ENCODE measurements at places on chromosomes 12 and 14. TPM values are rescaled to one million over a fixed set of nuclear protein-coding genes. Genes with fewer than 3 reads are reported as not detected.
A peak's percentile ranks its signal among the peaks of the same experiment; 100 is the strongest.

ZDHHC22 gene
- 0.13 TPM for total RNA-seq

CBLN3 gene
- 5.5 TPM for total RNA-seq

VAMP1 gene
- total RNA-seq, result 6.1 TPM

PLEKHH1 gene
- total RNA-seq, result 0.65 TPM

CLEC2B gene
- not detected for total RNA-seq

KLRC3 gene
- not detected for total RNA-seq

DNA sequence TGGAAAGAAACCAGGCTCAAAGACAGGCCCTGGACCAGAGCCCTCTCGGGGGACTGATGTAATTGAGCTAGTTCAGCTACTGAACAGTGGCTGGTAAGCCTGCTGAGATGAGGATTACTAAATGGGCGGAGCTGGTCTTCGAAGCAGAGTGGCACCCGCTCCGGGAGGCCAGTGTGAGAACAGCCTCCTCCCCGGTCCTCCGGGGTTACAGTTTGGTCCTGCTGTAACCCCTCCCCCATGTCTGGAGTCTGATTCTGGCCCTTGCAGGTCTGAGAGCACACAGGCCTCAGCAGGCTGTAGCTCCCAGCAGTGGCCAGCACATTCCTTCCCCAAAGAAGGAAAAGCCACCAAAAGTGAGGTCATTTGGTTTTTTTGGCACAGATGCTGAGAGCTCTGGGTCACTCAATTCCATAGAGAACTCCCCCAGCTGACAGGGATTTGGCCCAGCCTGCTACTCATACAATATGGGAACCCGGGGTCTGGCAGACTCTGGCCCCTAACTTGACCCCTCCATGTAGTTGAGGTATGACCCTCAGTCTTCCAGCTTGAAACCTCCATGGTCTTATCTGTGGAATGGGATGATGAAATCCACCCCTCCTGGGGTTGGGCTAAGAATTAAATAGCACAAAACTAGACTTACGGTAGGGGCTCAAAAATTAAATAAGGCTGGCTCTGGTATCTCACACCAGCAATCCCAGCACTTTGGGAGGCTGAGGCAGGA lies 39.0 kb downstream of the ACTN1 start:
- peaks cover 18% of the 10 kb centered on the region for H3K36me3 ChIP-seq
- DNase-seq, result peak; percentile 98
- no peaks in the 10 kb centered on the region for H3K27me3 ChIP-seq
- H3K4me1 ChIP-seq, result peaks cover 100% of the 10 kb centered on the region

DNA sequence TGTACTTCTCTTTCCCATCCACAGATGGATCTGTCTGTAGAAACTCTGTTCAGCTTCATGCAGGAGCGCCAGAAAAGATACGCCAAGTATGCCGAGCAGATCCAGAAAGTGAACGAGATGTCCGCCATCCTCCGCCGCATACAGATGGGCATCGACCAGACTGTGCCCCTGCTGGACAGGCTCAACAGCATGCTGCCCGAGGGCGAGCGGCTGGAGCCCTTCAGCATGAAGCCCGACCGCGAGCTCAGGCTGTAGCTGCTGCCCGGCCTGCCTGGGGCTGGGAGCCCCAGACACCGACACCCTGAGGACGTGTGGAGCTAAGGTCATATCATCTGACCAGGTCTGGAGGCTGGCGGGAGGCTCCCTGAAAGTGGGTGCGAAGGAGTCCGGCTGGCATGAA lies 97.1 kb downstream of the DUSP16 start:
- peaks cover 5% of the 10 kb centered on the region for H3K36me3 ChIP-seq
- DNase-seq, result no peak
- H3K4me1 ChIP-seq, result peaks cover 6% of the 10 kb centered on the region
- no peaks in the 10 kb centered on the region for H3K27me3 ChIP-seq
- no peak overlapping the region for H3K4me3 ChIP-seq
- no peak overlapping the region for H3K27ac ChIP-seq

DNA sequence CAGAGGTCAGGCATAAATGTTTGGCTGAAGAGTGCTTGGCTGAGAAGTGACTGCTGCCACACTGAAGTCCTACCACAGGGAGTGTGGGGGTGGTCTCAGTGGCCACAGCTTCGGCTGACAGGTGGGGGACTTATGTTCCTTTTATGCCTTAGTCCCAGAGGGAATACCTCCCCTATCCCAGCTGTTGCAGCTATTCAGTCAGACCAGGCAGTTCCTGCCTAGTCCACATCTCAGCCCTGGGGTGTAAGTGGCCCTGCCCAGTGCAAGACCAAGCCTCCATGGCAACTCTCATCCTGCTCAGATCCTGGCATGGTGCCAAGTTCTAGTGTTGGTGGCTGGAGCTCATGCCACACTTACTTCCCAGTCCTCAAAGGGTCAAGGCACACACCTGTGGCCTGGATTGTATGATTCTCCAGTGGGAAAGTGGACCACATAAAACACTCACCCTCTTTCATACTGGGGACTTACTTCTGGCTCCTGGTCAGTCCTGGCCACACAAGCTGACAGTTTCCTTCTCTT lies 161.3 kb upstream of the CAND1 start:
- peaks cover 6% of the 10 kb centered on the region for H3K36me3 ChIP-seq
- no peak for DNase-seq
- no peak overlapping the region for H3K27ac ChIP-seq
- no peak overlapping the region for H3K4me3 ChIP-seq
- H3K27me3 ChIP-seq, result peaks cover 8% of the 10 kb centered on the region

GRCh38 chr12:114835031-114835430 lies 151.1 kb upstream of the TBX3 start:
- H3K36me3 ChIP-seq, result no peaks in the 10 kb centered on the region
- no peak overlapping the region for H3K4me3 ChIP-seq

GRCh38 chr12:45794422-45794821 lies 64.9 kb downstream of the ARID2 start:
- no peaks in the 10 kb centered on the region for H3K27me3 ChIP-seq
- H3K4me3 ChIP-seq, result no peak overlapping the region
- DNase-seq, result no peak
- no peak overlapping the region for H3K27ac ChIP-seq
- H3K4me1 ChIP-seq, result peaks cover 6% of the 10 kb centered on the region
- no peaks in the 10 kb centered on the region for H3K36me3 ChIP-seq

GRCh38 chr14:69088586-69088985 lies 64.3 kb downstream of the DCAF5 start:
- no peaks in the 10 kb centered on the region for H3K27me3 ChIP-seq
- H3K36me3 ChIP-seq, result peaks cover 10% of the 10 kb centered on the region
- H3K4me3 ChIP-seq, result no peak overlapping the region
- no peak for DNase-seq
- peak overlapping the region; percentile 89 for H3K27ac ChIP-seq
- peaks cover 82% of the 10 kb centered on the region for H3K4me1 ChIP-seq

DNA sequence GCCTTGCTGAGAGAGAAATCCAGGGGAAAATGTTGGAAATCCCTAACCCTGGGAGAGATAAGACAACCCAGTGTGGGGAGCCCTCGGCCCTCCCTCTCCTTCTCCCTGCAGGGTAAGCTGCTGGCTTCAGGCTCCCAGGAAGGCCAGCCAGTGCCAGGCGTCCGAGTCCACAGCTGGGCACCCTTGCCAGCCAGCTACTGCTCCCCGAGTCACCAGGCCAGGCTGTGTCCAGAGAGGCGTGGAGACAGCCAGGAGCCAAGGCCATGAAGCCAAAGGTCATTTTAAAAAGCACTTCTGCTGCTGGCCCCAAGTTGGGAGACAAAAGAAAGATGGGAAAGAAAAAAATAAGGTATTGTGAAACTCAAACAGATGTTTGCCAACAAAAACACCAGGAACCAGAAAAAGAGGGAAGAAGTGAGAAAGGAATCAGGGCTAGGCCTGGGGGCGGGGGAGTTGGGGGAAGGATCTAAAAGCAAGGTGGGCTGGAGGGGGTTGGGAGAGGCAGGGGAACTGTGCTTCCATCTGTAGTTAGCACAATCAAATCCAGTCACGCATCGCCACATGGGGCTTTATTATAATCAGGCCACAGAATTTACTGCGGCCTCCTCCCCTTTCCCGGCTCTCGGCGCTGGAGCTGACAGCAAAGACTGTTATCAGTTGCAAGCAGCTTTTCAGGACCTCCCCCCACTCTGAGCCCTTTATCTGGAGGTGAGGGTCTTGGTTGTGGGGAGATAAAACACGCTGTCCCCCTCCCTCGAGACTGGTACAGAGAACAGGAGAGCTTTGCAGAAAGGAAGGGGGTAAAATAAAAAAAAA lies 33.5 kb downstream of the RBM19 start:
- no peak overlapping the region for H3K27ac ChIP-seq
- peaks cover 6% of the 10 kb centered on the region for H3K4me1 ChIP-seq
- H3K36me3 ChIP-seq, result peaks cover 23% of the 10 kb centered on the region
- no peak overlapping the region for H3K4me3 ChIP-seq

GRCh38 chr14:52987042-52987441 lies 36.2 kb upstream of the FERMT2 start:
- H3K4me3 ChIP-seq, result no peak overlapping the region
- H3K27ac ChIP-seq, result no peak overlapping the region
- H3K27me3 ChIP-seq, result no peaks in the 10 kb centered on the region
- H3K36me3 ChIP-seq, result no peaks in the 10 kb centered on the region
- H3K4me1 ChIP-seq, result no peaks in the 10 kb centered on the region

- peaks cover 5% of the 10 kb centered on the region for H3K36me3 ChIP-seq
- DNase-seq, result no peak
- peak overlapping the region; percentile 59 for H3K27ac ChIP-seq
- peaks cover 57% of the 10 kb centered on the region for H3K4me1 ChIP-seq
- H3K27me3 ChIP-seq, result no peaks in the 10 kb centered on the region
Observed at GRCh38 chr12:65885312-65885711, 61.0 kb downstream of the HMGA2 start.

DNA sequence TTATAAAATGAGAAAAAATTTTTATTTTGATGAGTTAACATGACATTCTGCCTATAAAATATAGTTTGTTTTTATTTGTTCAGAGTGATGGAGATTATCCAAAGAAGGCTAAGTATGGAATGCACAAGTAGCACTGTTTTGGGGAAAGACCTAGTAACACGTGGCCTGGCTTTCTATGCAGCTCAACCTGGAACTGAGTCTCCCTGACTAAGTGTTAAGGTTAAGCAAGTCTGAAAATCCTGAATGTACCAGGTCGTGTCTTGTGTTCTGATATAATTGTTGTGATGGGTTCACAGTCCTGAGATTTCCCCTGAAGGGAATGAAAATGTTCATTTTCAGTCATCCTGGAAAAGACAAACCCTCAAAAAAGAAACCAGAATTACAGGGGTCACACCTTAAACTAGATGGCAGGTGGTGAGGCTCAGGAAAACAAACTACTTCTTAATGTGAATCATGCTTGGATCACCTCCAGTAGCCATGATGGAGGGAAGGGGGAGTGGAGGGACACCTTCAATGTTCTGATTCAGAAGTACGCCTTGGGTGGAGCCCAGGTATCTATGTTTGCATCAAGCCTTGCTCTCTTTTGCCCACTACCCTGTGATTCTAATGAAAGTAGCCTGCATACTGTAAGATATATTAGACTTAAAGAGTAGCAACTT lies 236.8 kb downstream of the ALX1 start:
- no peak overlapping the region for H3K27ac ChIP-seq
- H3K4me1 ChIP-seq, result no peaks in the 10 kb centered on the region
- H3K36me3 ChIP-seq, result no peaks in the 10 kb centered on the region
- no peak overlapping the region for H3K4me3 ChIP-seq
- DNase-seq, result no peak
- peaks cover 30% of the 10 kb centered on the region for H3K27me3 ChIP-seq

DNA sequence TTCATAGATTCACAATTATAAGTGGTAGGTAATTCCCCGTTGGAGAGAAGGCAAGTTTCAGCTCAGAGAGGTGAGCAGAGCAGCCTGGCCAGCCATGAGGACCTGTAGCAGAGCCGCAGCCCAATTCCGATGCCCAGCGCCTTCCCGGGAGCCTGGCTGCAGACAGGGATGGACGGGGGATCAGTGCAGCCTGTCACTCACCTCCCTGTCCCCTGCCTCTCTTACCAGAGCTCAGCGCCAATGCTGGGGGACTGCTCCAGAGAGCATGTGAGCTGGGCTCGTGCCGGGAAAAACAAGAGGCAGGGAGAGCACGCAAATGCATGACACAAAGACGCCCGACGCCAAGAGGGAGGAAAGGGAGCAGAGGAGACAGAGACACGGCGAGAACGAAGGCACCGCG lies 231.9 kb downstream of the BCL11B start:
- no peaks in the 10 kb centered on the region for H3K36me3 ChIP-seq
- H3K27ac ChIP-seq, result no peak overlapping the region
- DNase-seq, result peak; percentile 59
- peaks cover 34% of the 10 kb centered on the region for H3K4me1 ChIP-seq
- H3K27me3 ChIP-seq, result no peaks in the 10 kb centered on the region
- H3K4me3 ChIP-seq, result no peak overlapping the region

- H3K27ac ChIP-seq, result no peak overlapping the region
- H3K4me1 ChIP-seq, result no peaks in the 10 kb centered on the region
- DNase-seq, result no peak
- H3K4me3 ChIP-seq, result no peak overlapping the region
- peaks cover 15% of the 10 kb centered on the region for H3K27me3 ChIP-seq
Observed at GRCh38 chr12:78790148-78790547, 74.4 kb upstream of the SYT1 start.

- peaks cover 2% of the 10 kb centered on the region for H3K36me3 ChIP-seq
- H3K4me3 ChIP-seq, result peak overlapping the region; percentile 98
- peak overlapping the region; percentile 50 for H3K27ac ChIP-seq
- no peaks in the 10 kb centered on the region for H3K27me3 ChIP-seq
- H3K4me1 ChIP-seq, result peaks cover 50% of the 10 kb centered on the region
Observed at GRCh38 chr12:88036353-88036965, 7.3 kb upstream of the C12orf50 start.

- H3K36me3 ChIP-seq, result no peaks in the 10 kb centered on the region
Observed at GRCh38 chr14:76350671-76351070, 25.3 kb upstream of the ESRRB start.

DNA sequence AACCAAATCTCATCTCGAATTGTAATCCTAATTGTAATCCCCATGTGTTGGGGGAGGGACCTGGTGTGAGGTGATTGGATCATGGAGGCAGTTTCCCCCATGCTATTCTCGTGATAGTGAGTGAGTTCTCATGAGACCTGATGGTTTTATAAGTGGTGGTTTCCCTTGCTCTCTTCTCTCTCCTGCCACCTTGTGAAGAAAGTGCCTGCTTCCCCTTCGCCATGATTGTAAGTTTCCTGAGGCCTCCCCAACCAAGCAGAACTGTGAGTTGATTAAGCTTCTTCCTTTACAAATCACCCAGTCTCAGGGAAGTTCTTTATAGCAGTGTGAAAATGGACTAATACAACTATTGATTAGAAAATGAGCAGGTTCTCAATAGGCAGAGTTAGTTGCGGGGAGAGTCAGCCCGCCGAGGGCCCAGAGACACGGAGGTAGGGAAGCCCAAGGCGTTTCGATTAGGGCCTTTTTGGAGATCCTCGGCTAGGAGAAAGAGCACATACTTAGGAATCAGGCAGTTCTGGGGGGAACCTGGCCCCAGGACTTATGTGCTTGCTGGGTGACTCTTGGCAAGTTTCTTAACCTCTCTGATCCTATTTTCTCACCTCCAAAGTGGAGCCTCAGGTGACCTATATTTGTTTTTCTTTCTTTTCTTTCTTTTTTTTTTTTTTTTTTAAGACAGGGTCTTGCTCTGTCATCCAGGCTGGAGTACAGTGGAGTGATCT lies 65.7 kb downstream of the MVK start:
- H3K4me3 ChIP-seq, result no peak overlapping the region
- no peaks in the 10 kb centered on the region for H3K36me3 ChIP-seq
- no peaks in the 10 kb centered on the region for H3K4me1 ChIP-seq
- no peak overlapping the region for H3K27ac ChIP-seq

- peaks cover 5% of the 10 kb centered on the region for H3K4me1 ChIP-seq
- peak; percentile 44 for DNase-seq
- H3K4me3 ChIP-seq, result no peak overlapping the region
- H3K27ac ChIP-seq, result no peak overlapping the region
Observed at GRCh38 chr14:92633274-92633616, 115.2 kb downstream of the LGMN start.
